Liver (tissue), 10 donors: ENCODE measurements at places on chromosomes 7 and 10.

DNA sequence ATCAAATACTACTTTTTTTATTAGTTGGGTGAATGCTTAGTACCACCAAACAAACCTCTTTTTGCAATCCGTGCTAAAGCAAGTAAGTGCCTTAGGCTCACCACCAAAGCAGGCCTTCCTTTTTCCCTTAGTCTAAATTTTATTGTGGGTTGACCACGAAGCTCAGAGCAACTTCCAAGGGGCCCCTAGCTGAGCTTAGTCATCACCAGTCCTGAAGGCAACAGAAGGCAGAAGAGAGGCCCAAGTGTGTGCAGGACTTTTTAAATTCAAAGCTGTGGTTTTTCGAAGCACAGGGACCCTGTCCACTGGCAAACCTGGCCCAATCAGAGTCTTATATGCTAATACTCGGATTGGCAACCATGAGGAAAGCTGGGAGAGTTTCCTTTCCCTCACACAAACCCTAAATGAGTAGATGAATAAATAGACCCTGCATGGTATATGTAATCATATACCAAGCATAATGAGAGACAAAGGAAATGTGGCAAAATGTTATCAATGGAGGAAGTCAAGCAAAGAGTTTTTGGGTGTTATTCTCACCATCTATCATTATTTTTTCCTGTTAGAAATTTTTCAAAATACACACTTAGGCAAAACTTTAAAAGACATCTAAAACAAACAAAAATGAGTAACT lies 453.2 kb upstream of the GALNT17 start:
- no peak for DNase-seq

- no peak for DNase-seq
Measured at GRCh38 chr10:128277267-128277840, 151.1 kb upstream of the MKI67 start.

DNA sequence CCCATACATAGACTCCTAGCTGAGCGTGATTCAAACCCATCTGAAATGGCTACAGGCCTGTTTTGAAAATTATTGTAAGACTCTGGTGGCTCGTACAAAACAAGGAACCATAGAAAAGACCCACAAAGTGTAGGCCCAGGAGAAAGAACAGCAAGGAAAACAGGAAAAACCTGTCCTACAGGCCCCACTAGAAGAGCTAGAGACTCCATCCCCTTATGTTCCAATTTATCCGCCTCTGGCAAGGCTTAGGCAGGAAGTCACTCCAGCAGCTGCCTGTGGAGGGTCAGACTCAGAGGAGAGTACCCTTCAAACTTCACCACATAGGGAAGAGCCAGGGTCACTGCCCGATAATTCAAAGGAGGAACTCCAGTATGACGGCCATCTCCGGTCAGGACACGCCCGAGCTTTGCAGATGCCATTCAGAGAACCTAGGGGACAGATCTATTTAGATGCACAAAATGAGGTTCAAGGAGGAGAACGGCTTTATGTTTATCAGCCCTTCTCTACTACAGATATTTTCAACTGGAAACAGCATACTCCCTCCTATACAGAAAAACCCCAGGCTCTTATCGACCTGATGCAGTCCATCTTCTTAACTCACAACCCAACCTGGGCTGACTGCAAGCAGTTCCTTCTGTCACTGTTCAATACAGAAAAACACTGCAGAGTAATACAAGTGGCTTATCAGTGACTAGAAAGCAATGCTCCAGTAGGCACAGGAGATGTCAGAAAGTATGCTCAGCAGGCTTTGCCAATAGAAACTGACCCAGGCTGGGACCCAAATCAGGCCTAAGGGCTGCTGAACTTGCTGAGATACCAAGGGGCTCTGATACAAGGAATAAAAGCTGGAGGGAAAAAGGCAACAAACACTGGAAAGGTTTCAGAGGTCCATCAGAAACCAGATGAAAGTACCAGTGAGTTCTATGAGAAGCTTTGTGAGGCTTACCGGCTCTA lies 8.6 kb upstream of the ZNF33B start:
- no peak for DNase-seq

DNA sequence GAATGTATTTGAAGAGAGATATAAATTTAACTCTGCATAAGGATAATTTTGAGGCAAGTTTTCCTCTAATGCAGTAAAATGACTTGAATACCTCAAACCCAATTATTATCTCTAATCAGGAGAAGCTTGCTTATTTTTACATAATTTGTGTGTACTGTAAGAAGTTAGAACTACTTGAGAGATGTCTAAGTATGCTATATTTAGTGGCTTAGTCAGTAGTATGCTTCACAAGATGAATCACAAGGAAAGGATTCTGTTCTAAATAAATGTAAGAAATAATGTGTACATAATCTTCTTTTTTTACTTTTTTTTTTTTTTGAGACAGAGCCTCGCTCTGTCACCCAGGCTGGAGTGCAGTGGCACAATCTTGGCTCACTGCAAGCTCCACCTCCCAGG lies 13.7 kb downstream of the PHTF2 start:
- DNase-seq, result no peak

GRCh38 chr7:137681657-137682562 lies 164.9 kb downstream of the DGKI start:
- DNase-seq, result no peak

- DNase-seq, result no peak
Measured at GRCh38 chr10:7593063-7593462, 73.7 kb downstream of the ITIH5 start.

DNA sequence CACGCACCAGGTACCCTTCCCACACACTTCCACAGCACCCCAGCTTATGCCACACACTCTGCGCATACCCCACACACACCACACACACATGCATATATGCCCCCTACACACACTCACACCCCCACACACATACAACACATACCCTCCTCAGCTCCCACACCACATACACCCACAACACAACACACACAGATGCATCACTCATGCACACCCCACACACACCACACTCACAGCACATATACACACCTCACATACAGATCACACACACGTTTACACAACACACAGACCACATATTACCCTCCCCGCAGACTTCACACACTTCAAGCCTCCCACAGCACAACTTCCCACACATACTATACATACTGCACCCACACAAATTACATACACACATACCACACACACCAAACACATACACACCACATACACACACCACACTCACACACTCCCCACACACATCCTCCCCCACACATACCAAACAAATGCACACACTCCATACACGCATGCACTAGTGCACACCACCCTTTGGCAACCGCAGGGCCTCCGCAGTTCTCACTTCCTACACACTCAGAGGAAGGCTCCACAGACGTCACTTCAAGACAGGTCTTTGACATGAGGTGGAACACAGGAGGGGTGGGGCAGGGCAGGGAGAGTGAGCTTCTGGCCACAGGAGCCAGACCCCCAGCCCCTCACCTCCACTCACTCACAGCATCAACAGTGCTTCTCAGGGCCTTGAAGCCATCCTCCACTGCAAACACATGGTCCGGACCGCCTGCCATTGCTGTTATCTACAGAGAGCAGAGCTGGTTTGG lies 18.5 kb upstream of the ANTXRL start:
- DNase-seq, result peak; percentile 28

DNA sequence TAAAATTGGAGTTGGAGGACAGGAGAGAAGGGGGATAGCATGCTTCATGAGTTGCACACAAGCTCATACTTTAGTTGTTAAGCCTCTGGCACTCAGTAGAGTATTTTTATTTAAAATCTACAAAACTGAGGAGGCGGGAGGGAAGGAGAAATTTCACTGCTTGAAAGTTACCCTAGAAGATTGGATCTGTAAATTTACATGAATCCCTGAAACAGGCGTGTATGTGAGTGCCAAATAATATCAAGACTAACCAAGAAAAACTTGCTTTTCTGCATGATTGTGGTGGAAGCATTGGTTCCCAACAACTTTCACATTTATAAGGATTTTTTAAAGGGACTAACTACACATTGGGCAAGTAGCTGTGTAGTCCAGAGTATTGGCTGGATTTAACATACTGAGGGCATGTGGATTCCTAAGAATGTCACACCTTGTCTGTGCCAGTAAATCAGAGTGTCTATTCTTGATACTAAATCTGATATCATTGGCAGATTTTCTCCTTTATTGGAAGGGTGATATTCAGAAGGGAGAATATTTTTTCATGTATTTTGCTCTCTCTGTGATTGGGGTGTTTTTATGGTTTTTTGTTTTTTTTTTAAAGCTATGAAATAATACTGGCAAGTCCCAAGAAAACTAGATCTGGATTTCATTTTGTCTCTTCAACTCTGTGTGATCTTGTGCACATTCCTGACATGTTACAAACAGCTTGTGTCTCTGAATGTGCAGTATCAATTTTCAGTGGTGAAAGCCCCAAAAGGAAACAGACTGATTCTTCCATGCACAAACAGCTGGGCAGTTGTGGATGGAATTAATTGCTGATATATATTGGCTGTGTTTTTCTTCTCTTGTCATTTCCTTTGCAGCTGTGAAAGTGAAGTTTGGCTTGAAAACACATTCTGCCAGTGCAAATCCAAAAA lies 67.2 kb downstream of the ADD3 start:
- no peak for DNase-seq

- no peak for DNase-seq
Measured at GRCh38 chr7:3289996-3290395, 11.1 kb upstream of the SDK1 start.

- no peak for DNase-seq
Measured at GRCh38 chr7:1011297-1012003, 28.5 kb downstream of the CYP2W1 start.

DNA sequence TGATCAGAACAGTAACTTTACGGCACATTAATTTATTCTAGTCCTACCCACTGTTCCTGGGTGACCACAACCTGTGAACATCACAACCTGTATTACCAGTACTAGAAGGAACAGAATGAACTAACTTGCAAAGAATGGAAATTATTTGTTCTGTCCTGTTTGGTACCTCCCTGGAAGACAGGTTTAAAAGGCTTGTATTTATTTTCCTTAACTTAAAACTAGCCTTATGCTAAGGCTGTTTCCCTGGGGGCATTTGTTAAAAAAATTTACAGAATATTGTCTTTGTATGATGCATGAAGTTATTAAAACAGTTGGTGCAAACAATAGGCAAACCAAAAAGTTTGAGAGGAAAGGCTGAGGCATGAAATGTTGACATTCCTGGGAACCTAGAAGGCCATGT lies 132.7 kb downstream of the DNAJC1 start:
- no peak for DNase-seq
